ENCODE measurements at places on chromosomes 3 and 15.

GRCh38 chr3:139325551-139325950 is 18.3 kb upstream of the MRPS22 start:
- no peak for DNase-seq

- DNase-seq, result no peak
These were observed 38.0 kb upstream of the COPB2 start for GRCh38 chr3:139427283-139428060.

- no peak for DNase-seq
These were observed 21.9 kb downstream of the PLCL2 start for GRCh38 chr3:16906682-16907081.

GRCh38 chr3:192812743-192813383 is 85.5 kb upstream of the FGF12 start:
- DNase-seq, result no peak

GRCh38 chr15:78316283-78317083 is 17.1 kb upstream of the SKIC8 start:
- DNase-seq, result no peak

DNA sequence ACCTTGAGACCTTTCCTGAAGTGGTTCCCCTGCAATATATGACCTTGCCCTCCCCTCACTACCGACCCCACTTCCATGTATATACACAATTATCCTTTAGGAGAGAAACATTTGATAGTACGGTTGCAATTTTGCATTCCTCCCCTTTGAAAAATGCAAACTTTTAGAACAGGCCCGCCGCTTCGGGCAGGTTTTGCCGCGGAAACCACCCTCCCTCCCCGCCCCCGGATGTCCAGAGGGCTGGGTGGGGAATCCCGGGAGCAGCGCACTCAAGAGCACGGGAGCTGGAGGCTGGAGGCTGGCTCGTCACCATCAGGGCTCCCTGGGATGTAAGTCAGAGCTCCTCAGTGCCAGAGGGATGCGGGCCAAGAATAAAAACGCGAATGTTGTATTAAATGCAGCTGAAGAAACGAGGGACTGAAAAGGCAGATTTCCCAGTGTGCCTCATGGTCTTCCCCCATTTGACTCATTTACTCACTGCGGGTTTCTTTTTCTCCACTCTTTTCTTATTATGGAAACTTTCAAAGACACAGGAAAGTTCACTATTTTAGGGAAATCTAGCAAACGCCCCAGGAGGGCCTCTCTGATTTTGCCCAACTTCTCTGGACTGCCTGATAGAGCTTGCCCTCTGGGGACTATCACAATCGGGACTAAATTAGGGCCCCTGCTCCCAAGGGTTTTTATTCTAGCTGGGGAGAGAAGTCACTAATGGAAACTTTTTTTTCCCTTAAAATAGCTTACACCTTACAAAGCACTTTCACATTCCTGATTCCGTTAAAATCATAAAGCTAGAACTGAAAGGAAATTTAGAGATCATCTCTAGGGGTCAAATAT is 2.9 kb upstream of the USP3 start:
- no peak for DNase-seq

- no peak for DNase-seq
These were observed 675 bp upstream of the CYP11A1 start for GRCh38 chr15:74368121-74368520.

DNA sequence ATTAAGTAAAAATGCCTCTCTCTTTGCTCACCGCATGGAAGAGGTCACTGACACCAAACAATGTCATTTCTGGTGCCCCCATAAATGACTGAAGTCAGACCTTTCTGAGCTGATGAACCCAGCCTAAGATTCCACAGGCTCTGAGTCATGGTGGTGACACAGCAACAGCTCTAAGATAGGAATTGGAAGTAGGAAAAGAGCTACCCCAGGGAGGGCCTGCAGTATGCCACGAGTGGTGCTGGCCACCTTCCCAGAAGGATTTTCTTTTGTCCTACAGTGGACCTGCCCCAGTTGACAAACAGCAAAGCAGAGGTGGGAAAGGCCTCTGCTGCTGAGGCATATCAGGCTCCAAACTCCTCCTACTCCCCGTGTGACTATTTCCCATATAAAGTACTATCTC is 208.1 kb downstream of the MINAR1 start:
- no peak for DNase-seq

GRCh38 chr15:49652922-49653321 is 32.1 kb downstream of the DTWD1 start:
- no peak for DNase-seq

GRCh38 chr15:99131441-99132023 is 26.7 kb downstream of the SYNM start:
- DNase-seq, result no peak

Data from activated naive CD4-positive, alpha-beta T cell (primary cell).